ENCODE measurements at places on chromosomes 2 and 18.
A peak's percentile ranks its signal among the peaks of the same experiment; 100 is the strongest.

DNA sequence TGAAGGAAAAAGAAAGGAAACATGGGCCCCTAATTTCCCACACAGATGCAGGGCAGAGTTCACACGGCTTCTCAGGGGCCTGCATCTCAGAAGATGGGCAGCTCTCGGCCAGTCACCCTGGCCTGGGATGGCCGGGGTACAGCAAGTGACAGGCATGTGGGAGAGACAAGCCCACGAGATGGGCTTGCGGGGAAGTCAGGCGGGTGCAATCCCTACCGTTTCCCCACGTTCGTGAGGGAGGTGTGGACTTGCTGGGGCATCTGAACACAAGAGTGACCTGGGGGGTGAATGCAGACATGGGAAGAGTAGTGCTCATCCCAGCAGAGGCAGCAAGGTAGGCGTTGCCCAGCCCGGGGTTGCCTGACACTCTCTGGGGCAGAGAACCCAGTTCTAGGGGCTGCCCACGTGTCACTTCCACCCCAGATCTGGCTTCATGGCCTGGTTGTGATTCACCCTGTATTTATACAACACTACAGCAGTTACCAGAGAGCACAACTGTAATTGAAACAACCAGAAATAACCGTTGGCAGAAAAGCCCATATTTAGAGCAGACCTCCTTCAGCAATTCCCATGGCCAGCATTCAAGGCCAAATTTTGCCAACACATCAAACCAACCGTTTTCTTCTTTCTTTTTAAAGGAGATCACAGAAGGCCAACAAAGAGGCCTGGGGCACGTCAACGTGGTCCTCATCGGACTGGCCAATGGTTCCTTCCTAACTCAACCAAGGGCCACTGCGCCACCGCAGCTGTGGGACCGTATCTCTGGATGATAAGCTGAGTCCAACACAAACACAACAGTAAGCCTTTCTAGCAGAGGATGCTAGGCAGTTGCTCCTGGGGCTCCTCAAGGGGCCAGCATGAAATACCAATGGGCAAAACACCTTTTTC lies 58.4 kb downstream of the PARD6G start:
- no peak for DNase-seq

GRCh38 chr2:126864861-126865260 lies 33.8 kb upstream of the TEX51 start:
- no peak for DNase-seq

GRCh38 chr2:10079870-10080535 lies at the start of gene CYS1:
CYS1 (minus strand) TSS chr2:10080411; CDS start chr2:10080223, 188 bp downstream.
- DNase-seq, result no peak

DNA sequence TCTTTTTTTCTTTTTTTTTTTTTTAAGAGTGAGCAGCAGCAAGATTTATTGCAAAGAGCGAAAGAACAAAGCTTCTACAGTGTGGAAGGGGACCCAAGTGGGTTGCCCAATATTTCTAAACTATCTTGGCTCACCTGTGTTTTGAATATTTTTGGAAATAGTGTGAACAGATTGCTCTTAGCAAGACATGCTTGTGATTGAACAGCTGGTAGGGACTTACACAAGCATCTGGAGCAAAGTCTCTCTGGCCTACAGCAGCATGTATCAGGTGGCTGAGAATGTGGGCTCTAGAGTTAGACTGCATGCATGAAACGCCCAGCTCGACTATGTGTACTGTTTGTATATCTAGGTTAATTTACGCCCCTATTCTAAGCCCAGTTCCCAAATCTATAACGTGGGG lies 40.3 kb upstream of the FBXO11 start:
- no peak for DNase-seq

DNA sequence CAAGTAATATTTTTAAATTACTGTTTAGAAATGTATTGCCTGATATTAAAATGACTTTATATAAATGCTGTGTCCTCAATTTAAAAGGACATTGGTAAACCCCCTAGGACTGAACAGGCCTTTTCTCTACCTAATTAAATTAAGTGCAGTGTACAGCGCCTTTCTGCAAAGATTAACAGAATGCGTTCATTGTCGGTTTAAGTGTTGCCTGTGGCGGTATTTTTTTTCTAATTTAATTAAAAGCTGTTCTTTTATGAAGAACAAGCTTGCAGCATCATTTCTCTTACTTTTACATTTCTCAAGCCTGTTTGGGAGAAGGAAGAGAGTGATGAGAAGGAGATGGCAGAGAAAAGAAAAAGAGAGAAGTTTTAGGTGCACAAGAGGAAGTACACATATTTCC lies 344.9 kb downstream of the CPS1 start:
- DNase-seq, result no peak

DNA sequence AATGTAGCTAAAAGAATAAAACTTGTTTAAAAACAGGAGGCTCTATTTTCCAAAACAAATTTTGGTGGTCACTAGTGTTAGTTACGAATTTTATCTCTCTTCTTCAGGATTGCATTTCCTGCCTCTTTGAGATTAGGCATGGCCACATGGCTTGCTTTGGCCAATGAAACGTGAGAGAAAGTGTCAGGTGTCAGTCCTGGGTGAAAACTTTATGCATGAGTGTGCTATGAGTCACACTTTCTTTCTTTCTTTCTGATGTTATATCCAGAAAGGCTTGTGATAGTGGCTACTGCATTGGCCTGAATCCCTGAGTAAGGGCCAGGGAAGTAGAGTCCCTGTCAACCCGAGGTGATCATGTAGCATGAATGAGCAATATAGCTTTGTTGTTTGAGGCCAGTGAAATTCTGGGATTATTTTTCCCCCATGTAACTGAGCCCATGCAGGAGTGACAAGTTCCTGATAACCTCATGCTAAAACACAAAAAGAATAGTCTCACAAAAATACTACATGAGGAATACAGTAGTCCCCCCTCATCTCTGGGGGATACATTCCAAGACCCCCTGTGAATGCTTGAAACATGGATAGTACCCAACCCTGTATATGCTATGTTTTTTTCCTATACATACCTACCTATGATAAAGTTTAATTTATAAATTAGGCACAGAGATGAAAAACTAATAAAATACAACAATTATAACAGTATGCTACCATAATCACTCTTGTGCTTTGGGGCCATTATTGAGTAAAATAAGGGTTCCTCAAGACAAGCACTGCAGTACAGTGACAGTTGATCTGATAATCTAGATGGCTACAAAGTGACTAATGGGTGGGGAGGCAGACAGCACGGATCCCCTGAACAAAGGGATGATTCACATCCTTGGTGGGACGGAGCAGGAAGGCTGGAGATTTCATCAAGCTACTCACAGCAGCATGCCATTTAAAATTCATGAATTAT lies 109.5 kb downstream of the CDC42EP3 start:
- DNase-seq, result no peak

DNA sequence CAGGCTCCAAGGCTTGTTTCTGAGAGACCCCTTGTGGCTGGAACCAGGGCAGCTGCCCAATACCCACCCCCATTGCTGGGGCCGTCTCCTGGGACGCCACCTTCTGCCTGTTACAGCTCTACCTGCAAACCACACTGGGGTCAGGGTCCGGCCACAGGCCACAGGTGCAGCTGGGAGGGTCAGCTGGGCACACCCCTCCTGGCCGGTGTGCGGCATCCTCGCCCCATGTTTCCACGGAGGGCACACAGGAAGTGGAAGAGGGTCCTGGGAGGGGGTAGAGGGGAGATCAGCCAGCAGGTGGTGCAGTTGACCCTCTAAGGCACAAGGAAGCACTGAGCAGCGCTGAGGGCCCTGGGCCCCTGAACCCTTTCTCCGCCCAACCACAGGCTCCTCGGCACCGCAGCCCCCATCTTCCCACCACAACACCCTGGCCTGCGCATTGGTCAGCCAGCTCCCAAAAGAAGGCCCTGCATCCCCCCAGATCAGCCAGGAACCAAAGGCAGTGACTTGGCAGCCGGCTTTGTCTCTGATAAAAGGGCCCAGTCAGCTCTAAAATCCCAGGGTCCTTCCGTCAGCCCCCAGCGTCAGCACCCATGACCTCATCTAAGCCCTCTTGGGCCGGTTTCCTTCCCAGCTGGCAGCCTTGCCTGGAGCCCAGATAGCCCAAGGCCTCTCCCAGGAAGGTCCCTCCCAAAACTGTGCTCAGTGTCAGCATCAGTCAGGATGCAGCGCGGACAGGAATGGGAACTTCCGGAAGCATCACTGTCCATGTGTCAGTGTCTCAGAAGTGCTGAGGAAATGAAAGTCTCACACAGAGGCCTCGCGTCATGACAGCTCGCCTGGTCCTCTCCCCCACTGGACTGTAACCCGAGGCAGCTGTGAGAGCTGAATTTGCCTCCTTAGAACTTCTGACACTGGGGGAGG lies 1.7 kb downstream of the ERFE start:
- DNase-seq, result peak; percentile 67

- no peak for DNase-seq
Measured at GRCh38 chr2:85418132-85419008, at the start of gene SH2D6. SH2D6 (plus strand) TSS chr2:85418714; CDS start chr2:85429466, 10,752 bp downstream.

GRCh38 chr2:28348921-28349320 lies 43.7 kb upstream of the FOSL2 start:
- DNase-seq, result peak; percentile 37

DNA sequence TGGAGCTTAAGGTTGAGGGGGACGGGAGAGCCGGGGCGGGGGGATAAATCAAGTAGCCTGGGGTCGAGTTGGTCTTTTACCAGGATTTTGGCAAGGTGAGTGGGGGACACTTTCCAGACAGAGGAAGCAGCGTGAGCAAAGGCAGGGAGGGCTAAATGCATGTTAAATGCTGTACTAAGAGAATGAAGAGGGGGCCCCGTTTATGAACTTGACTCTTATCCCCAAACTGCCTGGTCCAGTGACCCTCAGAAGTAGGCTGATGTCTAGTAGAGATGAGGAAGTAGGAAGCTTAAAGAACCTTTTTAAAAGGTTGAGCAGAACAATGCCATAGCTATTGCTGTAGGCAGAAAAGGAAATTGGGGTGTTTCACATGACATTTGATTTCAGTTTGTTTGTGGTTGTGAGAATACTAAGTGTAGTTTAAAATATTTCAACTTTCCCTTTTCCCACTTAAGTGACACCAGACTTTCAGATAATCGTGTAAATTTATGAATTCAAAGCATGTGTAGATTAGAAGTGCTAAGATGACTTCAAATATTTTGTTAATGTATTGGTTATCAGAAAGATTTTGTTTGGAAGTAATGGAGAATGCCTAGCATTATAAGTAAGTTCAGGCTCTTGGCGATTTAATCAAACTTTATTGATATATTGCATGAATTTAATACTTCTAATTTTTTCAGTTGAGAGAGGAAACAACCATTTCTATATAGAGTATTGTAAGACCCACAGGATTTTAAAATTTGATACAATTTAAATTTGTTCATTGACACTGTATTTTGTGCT lies 1.8 kb downstream of the REL start:
- no peak for DNase-seq

- DNase-seq, result no peak
Measured at GRCh38 chr2:105402809-105403208, 4.0 kb upstream of the FHL2 start.

DNA sequence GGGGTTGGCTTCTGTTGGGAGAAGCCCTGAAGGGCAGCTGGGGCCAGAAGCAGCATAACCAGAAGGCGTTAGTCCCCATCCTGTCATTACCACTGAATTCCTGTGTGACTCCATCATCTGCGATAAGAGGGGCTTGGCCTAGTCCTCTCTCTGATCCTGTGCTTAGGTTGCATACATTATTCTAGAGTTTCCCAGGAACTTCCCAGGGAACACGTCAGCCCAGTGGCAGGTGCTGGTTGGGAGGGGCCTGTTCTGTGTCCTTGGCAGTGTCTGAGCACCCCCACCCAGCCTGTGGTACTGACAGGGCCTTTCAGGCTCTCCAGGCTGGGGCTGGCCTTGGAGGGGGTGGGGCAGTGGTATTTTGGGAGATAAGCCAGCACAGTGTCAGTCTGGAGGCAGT lies 4.5 kb upstream of the TOGARAM2 start:
- DNase-seq, result no peak
